RWPE2 (cell line): ENCODE measurements at places on chromosomes 4 and X.

- H3K27me3 ChIP-seq: no peaks in the 10 kb centered on the region
- DNase-seq: no peak
- H3K36me3 ChIP-seq: no peaks in the 10 kb centered on the region
- no peaks in the 10 kb centered on the region for H3K4me1 ChIP-seq
Measured at GRCh38 chr4:78460368-78460767, 91.2 kb upstream of the ANXA3 start.

GRCh38 chr4:85955620-85956292 lies 404.1 kb downstream of the MAPK10 start:
- no peaks in the 10 kb centered on the region for H3K36me3 ChIP-seq
- DNase-seq: no peak
- no peaks in the 10 kb centered on the region for H3K27me3 ChIP-seq
- peaks cover 12% of the 10 kb centered on the region for H3K4me1 ChIP-seq

- H3K27me3 ChIP-seq: no peaks in the 10 kb centered on the region
- H3K4me3 ChIP-seq: no peak overlapping the region
- no peaks in the 10 kb centered on the region for H3K36me3 ChIP-seq
- H3K4me1 ChIP-seq: no peaks in the 10 kb centered on the region
Measured at GRCh38 chr4:123776267-123776666, 379.7 kb downstream of the SPRY1 start.

DNA sequence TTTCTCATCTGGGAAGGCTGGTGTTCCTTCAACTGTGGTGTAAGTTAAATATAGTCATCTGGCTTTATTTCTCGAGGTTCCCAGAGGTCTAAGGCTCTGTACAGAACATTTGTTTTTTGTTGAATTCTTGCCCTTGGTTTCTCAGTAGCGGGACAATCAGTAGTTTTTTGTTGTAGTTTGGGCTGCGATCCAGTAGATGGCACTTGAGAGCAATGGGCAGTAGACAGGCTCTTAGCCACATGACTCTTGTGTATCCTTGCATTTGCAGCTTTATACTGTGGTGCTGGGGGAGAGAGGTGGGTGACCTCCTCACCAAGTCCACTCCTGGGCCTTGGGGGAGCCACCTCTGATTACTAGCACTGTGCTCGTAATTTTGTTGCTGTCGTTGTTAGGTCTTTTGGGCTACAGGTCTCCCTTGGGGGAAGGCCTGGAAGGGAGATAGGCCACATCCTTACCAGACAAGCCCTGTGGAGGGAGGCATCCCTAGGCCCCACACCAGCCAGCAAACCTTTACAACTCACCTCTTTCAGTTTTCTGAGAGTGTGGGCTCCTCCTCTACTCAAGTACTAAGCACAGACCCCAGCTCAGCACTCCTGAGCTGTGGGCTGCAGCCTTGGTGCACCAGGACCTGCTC lies 8.1 kb downstream of the ETDB start:
- no peaks in the 10 kb centered on the region for H3K4me1 ChIP-seq
- no peak overlapping the region for H3K4me3 ChIP-seq
- no peak overlapping the region for H3K27ac ChIP-seq
- no peaks in the 10 kb centered on the region for H3K27me3 ChIP-seq

GRCh38 chrX:107204068-107204605 lies 2.1 kb downstream of the NUP62CL start:
- H3K4me1 ChIP-seq: no peaks in the 10 kb centered on the region
- H3K36me3 ChIP-seq: no peaks in the 10 kb centered on the region

- DNase-seq: no peak
- H3K4me3 ChIP-seq: no peak overlapping the region
- no peaks in the 10 kb centered on the region for H3K27me3 ChIP-seq
- H3K4me1 ChIP-seq: peaks cover 8% of the 10 kb centered on the region
- no peak overlapping the region for H3K27ac ChIP-seq
Measured at GRCh38 chr4:100649417-100649816, 131.6 kb upstream of the EMCN start.

GRCh38 chr4:38734911-38735310 lies 47.9 kb downstream of the TLR10 start:
- H3K4me3 ChIP-seq: no peak overlapping the region
- no peak overlapping the region for H3K27ac ChIP-seq
- no peaks in the 10 kb centered on the region for H3K4me1 ChIP-seq
- no peaks in the 10 kb centered on the region for H3K27me3 ChIP-seq

DNA sequence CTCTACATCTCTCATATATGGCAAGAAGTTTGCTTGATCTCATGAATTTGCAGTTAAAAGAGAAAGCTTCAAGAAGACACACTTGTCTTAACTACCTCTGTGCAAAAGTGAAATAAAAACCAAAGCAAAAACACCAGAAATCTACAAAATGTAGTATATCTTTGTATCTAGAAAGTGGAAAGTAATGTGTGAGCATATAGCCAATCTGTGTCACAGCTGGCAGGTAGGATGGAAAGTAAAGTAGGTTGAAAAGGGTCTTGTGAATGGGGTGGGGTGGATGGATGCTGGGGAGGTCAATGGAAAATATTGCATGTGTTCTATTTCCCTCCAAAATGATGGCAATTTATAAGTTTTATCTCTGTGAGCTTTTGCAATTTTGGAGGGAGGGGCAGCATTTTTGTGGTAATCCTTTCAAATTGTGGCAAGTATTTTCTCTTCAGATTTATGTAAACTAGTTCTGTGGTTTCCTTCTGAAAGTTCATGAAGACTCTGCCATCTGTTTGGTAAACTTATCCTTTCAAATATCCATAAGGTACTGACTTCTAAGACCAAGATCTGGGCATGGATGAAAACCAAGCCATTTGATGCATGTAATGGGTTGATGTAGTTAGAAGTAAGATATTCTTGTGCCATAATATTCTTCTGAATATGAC lies 215.9 kb upstream of the GIMD1 start:
- no peak overlapping the region for H3K4me3 ChIP-seq
- peak overlapping the region; percentile 99 for H3K27ac ChIP-seq
- no peaks in the 10 kb centered on the region for H3K36me3 ChIP-seq
- no peak for DNase-seq
- peaks cover 55% of the 10 kb centered on the region for H3K4me1 ChIP-seq

DNA sequence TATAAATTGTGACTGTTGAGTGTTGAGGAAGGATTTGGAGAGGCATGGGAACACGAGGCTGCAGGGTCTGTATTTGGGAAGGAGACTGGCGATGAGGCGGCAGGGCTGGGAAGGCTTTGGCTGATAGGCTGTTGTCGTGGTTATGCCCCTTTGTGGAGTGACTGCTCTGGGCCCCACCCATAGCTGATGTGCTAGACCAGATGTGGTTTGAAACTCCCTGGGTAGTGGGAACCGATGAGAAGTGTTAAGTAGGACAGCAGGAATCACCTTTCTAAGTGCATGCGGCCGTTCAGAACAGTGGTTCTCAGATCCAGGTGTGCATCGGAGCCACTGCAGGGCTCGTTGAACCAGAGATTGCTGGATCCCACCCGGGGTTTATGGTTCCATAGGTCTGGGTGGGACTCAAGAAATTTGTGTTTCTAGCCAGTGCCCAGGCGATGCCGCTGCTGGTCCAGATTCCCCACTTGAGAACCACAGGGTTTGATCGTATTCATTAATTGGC lies 42.3 kb downstream of the TBC1D14 start:
- H3K27me3 ChIP-seq: no peaks in the 10 kb centered on the region
- no peaks in the 10 kb centered on the region for H3K36me3 ChIP-seq
- H3K4me1 ChIP-seq: peaks cover 16% of the 10 kb centered on the region
- DNase-seq: no peak

- H3K27me3 ChIP-seq: no peaks in the 10 kb centered on the region
- no peak for DNase-seq
- peak overlapping the region; percentile 89 for H3K27ac ChIP-seq
- H3K4me1 ChIP-seq: peaks cover 36% of the 10 kb centered on the region
- peaks cover 34% of the 10 kb centered on the region for H3K36me3 ChIP-seq
Measured at GRCh38 chr4:184416913-184417734, 57.2 kb downstream of the IRF2 start.

DNA sequence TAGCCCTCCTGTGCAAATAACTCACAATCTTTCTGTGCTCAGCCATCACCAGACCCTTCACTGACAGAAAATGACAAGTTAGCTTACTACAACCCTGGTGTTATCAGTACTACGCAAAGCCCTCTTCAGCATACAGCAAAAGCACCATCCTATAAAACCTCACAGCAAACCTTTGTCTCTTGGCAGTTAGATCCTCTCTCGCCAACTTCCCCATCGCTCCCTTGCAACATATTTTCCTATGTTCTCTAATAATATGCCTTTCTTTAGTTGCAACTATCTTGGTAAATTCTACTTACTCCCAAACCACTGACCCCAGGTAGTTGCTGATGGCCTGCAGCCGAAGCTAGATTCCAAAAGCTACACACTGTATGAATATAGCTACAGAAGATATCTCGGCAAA lies 856.9 kb upstream of the FRG1 start:
- DNase-seq: no peak
- no peaks in the 10 kb centered on the region for H3K27me3 ChIP-seq
- no peaks in the 10 kb centered on the region for H3K36me3 ChIP-seq
- peaks cover 11% of the 10 kb centered on the region for H3K4me1 ChIP-seq
- no peak overlapping the region for H3K4me3 ChIP-seq
- no peak overlapping the region for H3K27ac ChIP-seq

- H3K4me3 ChIP-seq: no peak overlapping the region
- H3K27me3 ChIP-seq: no peaks in the 10 kb centered on the region
- H3K4me1 ChIP-seq: peaks cover 10% of the 10 kb centered on the region
- no peak for DNase-seq
- H3K27ac ChIP-seq: no peak overlapping the region
Measured at GRCh38 chr4:126558596-126558995, 1074.2 kb upstream of the INTU start.

- no peaks in the 10 kb centered on the region for H3K27me3 ChIP-seq
- no peak overlapping the region for H3K4me3 ChIP-seq
- no peak overlapping the region for H3K27ac ChIP-seq
- no peaks in the 10 kb centered on the region for H3K36me3 ChIP-seq
- no peak for DNase-seq
Measured at GRCh38 chrX:132831336-132831973, 127.0 kb downstream of the HS6ST2 start.

- H3K4me3 ChIP-seq: no peak overlapping the region
- no peaks in the 10 kb centered on the region for H3K27me3 ChIP-seq
- no peaks in the 10 kb centered on the region for H3K4me1 ChIP-seq
- no peaks in the 10 kb centered on the region for H3K36me3 ChIP-seq
- no peak overlapping the region for H3K27ac ChIP-seq
- DNase-seq: no peak
Measured at GRCh38 chrX:14694611-14695010, 165.3 kb downstream of the GLRA2 start.

DNA sequence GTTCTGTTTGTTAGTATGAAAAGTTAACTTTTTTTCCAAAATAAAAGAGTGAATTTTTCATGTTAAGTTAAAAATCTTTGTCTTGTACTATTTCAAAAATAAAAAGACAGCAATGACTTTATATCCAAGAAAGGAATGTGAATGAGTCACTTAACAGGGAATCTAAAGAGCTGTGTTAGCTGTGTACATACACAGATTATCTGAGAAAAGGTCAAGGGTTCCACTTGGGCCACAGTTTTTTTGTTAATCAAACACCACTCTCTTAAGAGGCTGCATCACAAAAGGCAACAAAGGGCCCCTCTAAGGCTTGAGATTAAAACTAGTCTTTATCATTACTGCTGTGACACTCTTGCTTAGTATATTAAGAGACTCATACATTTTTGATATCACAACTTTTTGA lies 82.1 kb downstream of the FIP1L1 start:
- no peak for DNase-seq
- peaks cover 2% of the 10 kb centered on the region for H3K4me1 ChIP-seq
- H3K4me3 ChIP-seq: no peak overlapping the region
- no peaks in the 10 kb centered on the region for H3K27me3 ChIP-seq
- H3K27ac ChIP-seq: no peak overlapping the region
- H3K36me3 ChIP-seq: peaks cover 80% of the 10 kb centered on the region

GRCh38 chr4:141133146-141133998 lies at the start of gene RNF150:
Gene RNF150 (minus strand): TSS chr4:141133469.
- H3K36me3 ChIP-seq: no peaks in the 10 kb centered on the region
- peak within 1 kb of the TSS; percentile 45 for H3K4me3 ChIP-seq
- peak; percentile 53 for DNase-seq
- no peaks in the 10 kb centered on the region for H3K4me1 ChIP-seq
- no peak within 1 kb of the TSS for H3K27ac ChIP-seq

GRCh38 chr4:30945586-30945985 lies 225.4 kb downstream of the PCDH7 start:
- H3K36me3 ChIP-seq: no peaks in the 10 kb centered on the region
- peaks cover 22% of the 10 kb centered on the region for H3K4me1 ChIP-seq
- H3K27me3 ChIP-seq: no peaks in the 10 kb centered on the region
- DNase-seq: no peak
- H3K4me3 ChIP-seq: no peak overlapping the region

- H3K4me1 ChIP-seq: no peaks in the 10 kb centered on the region
- H3K27me3 ChIP-seq: no peaks in the 10 kb centered on the region
- no peaks in the 10 kb centered on the region; the same call in 1 of the 2 replicates for H3K36me3 ChIP-seq
- no peak overlapping the region for H3K4me3 ChIP-seq
Measured at GRCh38 chr4:9812501-9813340, 31.3 kb downstream of the DRD5 start.

- DNase-seq: no peak
- H3K4me3 ChIP-seq: no peak overlapping the region
- H3K36me3 ChIP-seq: no peaks in the 10 kb centered on the region
- no peaks in the 10 kb centered on the region for H3K27me3 ChIP-seq
- H3K4me1 ChIP-seq: no peaks in the 10 kb centered on the region
Measured at GRCh38 chrX:17812763-17813162, 48.3 kb downstream of the RAI2 start.

- H3K4me1 ChIP-seq: no peaks in the 10 kb centered on the region
- H3K36me3 ChIP-seq: no peaks in the 10 kb centered on the region
- H3K27ac ChIP-seq: no peak overlapping the region
- H3K27me3 ChIP-seq: no peaks in the 10 kb centered on the region
- no peak for DNase-seq
Measured at GRCh38 chr4:144685911-144686310, 40.0 kb downstream of the HHIP start.

DNA sequence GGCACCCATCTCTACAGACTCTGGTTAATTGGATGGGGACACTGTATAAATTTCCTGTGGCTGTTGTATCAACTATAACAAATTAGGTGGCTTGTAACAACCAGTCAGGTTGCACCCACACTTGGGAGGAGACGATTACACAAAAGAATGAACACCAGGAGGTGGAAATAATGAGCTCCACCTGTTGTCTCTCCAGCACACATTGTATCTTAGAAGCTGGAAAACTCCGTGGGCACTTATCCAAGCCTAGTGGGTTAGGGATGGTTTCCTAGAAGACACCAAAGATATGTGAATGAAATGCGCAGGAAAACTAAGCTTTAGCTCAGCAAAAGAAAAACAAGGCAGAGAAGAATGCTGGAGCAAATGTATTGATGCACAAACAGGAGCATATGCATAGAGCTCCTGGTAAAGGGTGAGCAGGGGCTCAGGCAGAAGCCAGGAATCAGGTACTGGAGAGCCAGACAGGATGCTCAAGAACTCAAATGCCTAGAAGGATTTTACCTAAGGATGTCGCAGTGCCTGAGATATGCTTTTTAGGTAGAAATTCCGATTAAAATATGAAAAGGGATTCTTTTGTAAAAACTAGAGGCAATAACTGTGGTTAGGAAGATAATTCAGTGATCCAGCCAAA lies 111.7 kb downstream of the GALNTL6 start:
- H3K27ac ChIP-seq: no peak overlapping the region
- H3K4me1 ChIP-seq: no peaks in the 10 kb centered on the region
- no peaks in the 10 kb centered on the region for H3K36me3 ChIP-seq
- H3K4me3 ChIP-seq: no peak overlapping the region
- no peaks in the 10 kb centered on the region for H3K27me3 ChIP-seq
